ENCODE measurements at places on chromosomes 12 and 14.

GRCh38 chr14:57492859-57493258 lies 798 bp downstream of the CCDC198 start:
- no peak for DNase-seq

GRCh38 chr14:82587226-82587625 lies 1053.6 kb upstream of the SEL1L start:
- DNase-seq = no peak

DNA sequence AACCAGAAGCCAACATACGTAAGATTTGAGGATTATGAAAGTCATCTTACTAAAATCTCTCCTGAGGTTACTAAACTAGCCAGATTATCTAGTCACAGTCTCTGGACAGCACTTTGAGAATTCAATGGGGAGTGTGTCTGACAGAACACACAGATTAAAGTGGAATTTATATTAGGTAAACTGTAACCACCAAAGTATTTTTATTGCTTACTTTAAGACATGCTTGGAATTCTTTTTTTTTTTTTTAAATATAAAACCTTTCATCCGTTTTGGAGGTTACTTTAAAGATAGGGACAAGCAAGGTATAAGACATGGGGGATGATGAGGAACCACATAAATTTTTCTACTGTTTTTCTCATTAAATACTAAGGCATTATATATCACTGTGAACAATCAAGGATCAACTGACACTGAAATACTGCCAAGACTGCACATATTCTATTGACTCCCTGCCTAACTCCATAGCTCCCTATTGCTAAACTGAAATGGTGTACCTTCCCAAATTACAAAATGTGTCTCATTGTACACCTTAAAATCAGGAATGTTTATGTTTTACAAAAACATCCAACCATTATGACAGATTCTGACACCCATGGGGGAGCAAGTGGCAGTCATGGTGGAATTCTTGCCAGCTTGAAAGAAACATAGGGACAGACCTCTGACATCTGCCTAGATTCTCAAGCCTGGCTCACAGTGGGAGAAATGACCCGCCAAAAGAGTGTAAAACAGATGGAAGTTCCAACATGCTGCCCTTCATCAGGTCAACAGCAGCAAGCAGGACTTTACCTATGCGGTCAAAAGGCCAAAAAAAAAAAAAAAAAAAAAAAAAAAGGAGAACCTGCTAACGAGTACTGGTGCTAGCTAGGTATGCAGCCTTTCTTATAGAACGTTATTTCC lies 239.3 kb downstream of the MED13L start:
- DNase-seq = no peak

DNA sequence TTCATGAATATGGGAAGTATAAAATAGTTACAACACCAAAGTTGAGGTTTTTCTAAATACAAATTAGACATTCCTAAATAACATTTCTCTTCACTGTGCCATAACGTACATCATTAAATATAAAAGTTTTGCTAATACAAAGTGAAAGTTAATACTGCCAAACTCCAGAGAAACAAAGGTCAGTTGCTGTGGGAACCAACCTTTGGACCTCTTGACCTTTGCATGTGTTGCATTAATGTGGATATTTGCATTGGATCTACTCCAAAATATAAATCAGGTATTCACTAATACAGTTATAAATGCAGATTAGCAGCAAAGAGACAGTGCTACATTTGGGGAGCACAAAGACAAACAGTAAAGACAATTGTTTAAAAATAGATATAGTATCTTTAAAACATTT lies 366.0 kb upstream of the USP15 start:
- no peak for DNase-seq

DNA sequence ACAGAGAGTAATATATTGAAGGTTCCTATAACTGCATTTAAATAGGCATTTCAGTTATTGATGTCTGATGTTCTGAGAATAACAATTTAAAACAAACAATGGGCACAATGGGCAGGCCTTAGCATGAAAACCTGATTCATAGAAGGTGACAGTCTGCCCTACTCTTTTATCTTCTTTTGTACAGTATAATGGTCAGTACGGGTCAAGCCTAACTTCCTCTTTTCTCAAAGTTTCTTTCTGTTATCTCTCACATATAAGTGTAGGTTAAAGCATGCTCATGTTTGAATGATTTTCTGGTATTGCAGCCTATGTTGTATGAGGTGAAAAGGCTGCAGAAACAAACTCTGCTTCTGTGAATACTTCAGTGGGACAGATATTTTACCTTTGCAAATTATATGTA lies 14.2 kb downstream of the FKBP3 start:
- no peak for DNase-seq

DNA sequence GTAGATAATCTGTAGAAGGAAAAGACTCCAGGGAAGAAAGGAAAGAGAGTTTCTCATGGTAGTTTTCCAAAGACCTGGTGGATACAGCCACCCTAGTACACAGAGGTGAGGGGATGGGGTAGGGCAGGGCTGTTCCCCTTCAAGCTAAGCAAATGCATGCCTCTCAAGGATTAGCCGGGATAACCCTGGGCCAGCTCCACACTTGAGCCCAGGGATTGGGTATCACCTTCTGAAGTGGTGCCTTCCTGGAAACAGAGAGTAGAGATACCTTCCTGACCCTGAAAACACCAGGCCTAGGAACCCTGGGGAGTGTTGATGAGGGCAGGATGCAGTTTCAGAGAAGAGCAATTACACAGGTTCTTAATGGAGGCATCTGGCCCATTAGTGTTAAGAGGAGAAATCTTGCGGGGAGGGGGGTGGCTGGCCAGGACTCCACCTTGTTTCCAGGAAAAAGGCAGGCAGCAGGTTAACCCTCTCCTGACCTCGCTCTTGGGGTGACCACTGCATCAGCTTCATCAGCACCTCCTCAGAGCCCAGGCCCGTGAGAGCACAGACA lies 106.9 kb upstream of the TMEM233 start:
- no peak for DNase-seq

DNA sequence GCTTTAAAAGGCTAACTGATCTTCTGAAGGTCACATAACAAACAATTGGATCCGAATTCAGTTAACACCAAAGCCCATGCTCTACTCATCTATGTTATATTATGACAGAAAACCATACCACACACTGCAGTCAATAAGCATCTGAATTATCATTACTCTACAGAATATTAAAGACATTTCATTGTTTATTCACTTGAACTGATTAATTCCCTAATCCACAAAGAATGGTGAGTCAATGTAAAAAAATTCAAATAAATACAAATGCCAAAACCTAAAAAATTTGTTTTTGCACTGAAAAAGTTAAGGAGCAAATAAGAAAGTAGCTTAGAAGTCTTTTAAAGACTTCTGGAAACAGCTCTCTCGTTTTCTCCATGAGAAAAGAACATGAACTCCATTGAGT lies 13.7 kb downstream of the NID2 start:
- DNase-seq = no peak

DNA sequence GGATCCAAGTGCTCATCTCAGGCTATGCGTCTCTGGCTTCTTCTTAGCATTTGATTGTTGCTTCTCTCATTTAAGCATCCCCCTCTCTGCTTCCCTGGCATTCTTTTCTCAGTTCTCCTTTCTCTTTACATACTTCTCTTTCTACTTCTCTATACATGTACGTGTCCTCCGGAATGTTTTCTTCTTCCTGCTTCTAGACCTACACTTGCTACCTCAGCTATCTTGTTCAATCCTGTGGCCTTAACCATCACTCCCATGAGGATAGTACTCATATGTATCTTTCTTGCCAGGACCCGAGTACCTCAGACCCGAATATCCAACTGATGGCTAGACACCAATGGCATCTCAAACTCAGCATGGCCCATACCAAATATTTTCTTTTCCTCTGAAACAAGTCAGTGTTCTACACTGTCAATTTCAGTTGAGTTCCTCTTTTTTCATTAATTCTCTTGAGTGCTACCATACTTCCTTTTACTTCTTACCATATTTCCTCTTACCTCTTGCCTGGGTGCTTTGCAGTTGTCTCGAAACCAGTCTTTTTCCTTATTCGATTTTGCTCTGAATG lies 115.1 kb upstream of the SLC38A2 start:
- DNase-seq = no peak

DNA sequence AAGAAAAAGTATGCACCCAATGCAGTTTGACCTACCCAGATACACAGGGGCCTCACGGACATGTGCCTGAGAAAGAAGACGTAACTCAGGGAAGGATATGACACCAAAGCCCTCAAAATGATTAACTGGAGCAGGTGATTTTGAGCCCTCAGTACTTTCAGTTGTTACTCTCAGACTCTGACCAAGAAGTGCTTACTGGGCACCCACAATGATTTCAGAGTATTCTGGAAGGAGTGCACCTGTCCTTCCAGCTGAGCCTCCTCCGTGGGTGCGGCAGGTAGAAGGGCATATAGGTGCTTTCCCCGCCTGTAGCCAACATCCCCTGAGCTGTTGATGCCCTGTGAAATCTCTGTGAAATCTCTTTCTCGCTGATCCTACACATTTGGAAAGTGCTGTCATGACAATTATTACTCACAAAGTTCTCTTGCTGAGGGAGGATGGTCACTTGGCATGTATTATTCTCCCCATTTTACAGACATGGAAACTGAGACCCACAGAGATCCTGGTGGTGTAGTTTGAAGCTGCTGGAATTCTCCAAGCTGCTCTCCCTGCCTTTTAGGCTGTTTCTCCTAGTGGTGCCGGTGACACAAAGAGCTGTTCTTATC lies 154.3 kb upstream of the CCND2 start:
- no peak for DNase-seq

GRCh38 chr14:105855246-105855892 lies 329.0 kb downstream of the TMEM121 start:
- no peak for DNase-seq

GRCh38 chr12:18861287-18861858 lies 123.5 kb downstream of the CAPZA3 start:
- DNase-seq = no peak

DNA sequence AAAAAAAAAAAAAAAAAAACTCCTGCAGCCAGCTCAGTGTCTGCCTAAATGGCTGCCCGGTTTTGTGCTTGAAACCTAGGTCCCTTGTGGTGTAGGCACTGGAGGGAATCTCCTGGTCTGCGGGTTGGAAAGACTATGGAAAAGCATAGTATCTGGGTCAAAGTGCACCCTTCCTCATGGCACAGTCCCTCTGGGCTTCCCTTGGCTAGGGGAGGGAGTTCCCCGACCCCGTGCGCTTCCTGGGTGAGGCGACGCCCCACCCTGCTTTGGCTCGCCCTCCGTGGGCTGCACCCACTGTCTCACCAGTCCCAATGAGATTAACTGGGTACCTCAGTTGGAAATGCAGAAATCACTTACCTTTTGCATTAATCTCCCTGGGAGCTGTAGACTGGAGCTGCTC lies 14.3 kb downstream of the PTCSC3 start:
- no peak for DNase-seq
